CD14-positive monocyte (primary cell): ENCODE measurements at places on chromosomes 7 and 10. TPM values are rescaled to one million over a fixed set of nuclear protein-coding genes. Genes with fewer than 3 reads are reported as not detected.

GRCh38 chr7:47218378-47219176 is 363.3 kb downstream of the TNS3 start:
- DNase-seq, result no peak

- DNase-seq, result no peak
Observed at GRCh38 chr7:108051454-108051853, 48.5 kb upstream of the LAMB1 start.

- DNase-seq, result no peak
Observed at GRCh38 chr7:87452279-87452678, 23.2 kb downstream of the ABCB4 start.

DNA sequence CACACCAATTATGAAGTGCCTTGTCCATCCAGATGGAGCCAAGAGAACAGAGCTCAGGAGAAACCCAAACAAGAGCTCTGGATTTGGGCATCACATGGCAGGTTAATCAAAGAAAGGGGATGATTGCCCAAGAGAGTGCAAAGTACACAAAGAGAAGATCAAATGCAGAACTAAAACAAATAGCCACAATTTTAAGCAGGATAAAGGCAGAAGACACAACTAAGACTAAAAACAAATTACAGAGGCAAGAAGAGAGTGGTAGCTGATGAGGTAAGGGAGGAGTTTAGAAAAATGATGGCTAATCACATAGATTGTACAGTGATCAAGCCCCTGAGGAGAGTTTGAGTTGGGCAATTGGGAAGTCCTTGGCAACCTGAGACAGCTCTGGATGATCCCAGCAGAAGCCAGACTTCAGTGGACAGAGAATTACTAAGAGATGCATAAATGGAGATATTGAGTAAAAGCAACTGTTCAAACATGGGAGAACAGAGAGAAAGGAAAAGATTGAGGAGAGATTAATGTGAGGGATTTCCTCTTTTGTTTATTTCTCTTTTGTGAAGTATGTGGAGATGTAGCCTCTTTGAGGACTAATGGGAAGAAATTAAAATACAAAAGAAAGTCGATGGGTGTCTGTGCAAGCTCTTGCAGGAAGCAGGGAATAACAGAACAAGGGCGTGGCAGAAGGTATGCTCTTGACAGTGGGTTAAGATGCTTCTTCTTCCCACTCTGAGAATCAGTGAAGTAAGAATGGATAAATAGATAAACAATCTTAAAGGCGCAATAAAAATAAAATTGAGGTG is 101.9 kb downstream of the LRRN3 start:
- no peak for DNase-seq

DNA sequence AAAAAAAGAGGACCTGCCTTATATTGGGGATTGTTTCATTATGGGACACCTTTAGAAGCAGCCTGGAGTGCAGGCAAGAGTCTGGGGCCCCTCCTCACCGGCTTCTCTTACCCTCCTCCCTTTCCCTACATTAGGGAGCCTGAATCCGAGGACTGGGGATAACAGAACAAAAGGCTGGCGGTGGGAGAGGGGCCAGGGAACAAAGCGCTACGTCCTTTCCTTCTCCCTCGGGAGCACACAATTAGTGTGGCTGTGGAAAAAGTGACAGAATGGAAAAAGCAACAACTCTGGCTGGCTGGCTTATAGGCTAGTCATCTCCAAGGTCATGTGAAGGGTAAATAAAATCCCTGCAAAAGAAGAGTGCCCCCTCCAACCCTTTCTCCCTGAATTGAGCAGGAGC is 74.7 kb downstream of the LSM5 start:
- DNase-seq, result no peak

The SOSTDC1 gene
- not detected for polyA plus RNA-seq

GRCh38 chr7:130881799-130882141 is 147.8 kb upstream of the KLF14 start:
- DNase-seq, result no peak

The INMT gene
- polyA plus RNA-seq, result not detected

The INPP5F gene
- 5.1 TPM for polyA plus RNA-seq

DNA sequence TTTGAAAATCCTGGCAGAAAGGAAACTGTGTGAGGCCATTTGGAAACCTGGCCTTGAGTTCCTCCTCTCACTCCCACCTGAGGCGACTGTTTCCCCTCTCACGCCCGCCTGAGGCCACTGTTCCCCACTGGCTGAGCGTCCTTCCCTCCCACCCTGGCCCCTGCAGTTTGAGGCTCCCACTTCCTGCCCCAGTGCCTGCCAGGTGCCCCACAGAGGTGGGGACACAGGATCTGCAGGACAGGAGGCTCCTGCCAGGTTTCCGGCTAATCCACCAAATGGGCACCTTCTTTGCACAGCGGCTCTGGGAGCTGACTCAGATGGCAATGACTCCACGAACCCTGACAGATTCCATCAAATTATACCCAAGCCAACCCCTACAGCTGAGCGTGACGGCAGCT is 24.3 kb upstream of the LARP4B start:
- DNase-seq, result no peak

- no peak for DNase-seq
Observed at GRCh38 chr7:8146106-8146787, 115.7 kb downstream of the ICA1 start.

DNA sequence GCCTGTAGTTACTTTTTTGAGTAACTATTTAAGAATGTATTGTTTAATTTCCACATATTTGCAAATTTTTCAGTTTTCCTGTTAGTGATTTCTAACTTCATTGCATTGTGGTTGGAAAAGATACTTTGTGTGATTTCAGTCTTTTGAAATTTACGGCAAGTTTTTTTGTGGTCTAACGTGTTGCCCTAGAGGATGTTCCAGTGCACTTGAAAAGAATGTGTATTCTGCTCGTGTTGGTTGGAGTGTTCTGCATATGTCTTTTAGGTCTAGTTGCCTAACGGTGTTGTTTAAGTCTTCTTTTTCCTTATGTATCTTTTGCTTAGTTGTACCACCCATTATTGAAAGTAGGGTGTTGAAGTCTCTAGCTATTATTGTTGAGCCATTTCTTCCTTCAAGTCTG is 59.7 kb downstream of the LCOR start:
- no peak for DNase-seq

GRCh38 chr7:85561706-85562105 is 374.9 kb upstream of the SEMA3D start:
- DNase-seq, result no peak

DNA sequence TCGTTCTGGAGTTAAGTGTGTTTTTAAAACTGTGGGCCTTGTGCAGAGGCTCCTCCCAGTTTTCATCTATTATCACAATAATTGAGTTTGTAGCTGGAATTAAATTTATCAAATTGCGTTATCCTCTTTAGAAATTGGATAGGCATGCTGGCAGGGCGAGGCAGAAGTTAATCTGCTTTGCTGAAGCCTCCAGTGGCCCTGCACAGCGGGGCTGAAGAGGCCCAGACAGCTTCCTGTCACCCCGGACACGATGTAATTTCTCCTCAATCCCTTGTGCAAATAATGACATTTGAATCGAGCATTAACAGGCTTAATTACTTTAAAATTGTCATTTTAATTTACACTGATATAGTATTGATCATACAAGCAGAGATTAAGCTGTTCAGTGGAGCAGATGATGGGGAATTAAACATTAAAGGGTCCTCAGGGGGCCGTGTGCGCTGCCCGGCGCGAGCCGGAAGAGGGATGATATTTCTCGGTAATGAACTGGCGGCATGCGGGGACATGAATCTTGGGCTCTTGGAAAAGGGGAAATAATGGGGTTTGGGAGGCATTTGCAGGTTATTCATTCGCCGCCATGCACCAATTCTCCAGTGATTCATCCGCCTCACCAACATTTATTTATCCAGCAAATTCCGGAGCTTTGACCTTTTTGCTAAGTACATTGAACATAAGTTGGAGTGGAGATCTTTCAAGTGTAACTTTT is 118.5 kb downstream of the NKX6-2 start:
- no peak for DNase-seq
